Cardiac muscle cell (in vitro differentiated cells and primary cell): ENCODE measurements at places on chromosomes 3 and 15. TPM values are rescaled to one million over a fixed set of nuclear protein-coding genes. Genes with fewer than 3 reads are reported as not detected.

GRCh38 chr3:148204131-148204530 is 493.6 kb upstream of the AGTR1 start:
- no peak for DNase-seq

GRCh38 chr3:186386883-186387560 is 25.0 kb upstream of the DGKG start:
- no peak for DNase-seq

GRCh38 chr15:63586790-63587189 is 10.4 kb upstream of the FBXL22 start:
- DNase-seq = no peak

- DNase-seq = no peak
These were observed 445.4 kb upstream of the DPH6 start for GRCh38 chr15:35991386-35991785.

DNA sequence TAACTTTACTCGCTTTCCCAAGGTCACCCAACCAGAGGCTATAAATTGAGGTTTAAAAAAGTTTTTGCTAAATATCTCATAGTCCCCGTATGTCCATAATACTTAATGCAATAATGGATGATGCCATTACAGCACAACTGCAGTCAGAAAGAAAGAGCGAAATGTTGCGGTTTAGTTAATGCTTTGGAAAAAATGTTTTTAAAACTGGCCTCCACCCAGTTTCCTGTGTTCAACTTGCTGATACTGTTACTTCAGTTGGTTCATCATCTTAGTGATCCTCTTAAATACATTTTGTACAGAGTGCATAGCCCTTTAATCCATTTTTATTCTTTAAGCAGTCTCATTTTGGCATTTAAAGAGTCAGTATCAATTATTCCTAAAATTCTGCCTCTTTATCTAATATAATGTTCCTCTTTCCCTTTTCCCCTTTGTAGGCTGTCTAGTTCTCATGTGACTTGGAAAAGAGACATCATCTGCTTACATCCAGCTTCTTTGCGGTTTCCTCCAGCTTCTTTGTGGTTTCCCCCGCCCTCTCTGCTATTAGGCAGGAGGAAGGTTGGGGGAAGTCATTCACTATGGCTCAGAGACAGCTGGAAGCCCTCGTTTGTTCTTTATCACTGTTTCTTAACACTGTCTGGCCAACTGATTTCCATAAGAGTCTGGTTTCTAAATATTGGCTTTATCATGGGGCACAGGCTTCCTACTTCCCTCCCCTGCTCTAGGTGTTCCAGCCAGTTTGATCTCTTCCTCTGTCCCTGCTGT is 154.3 kb downstream of the GOLIM4 start:
- no peak for DNase-seq

DNA sequence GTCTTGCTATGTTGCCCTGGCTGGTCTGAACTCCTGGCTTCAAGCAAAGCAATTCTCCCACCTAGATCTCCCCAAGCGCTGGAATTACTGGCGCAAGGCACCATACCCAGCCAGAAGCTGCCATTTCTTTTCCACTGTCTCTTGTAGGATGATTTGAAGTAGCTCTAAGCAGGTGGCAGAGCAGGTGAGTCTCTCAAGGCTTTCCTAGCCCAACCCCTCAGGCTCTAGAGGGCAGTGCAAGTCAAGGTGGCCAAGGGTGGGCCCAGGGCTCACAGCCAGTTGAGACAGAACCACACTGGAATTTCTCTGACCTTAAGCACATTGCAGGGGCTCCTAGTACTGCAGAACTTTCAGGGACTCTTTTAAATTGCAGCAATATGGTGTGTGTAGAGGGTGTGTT is 15.6 kb upstream of the DAG1 start:
- DNase-seq = peak; percentile 79

DNA sequence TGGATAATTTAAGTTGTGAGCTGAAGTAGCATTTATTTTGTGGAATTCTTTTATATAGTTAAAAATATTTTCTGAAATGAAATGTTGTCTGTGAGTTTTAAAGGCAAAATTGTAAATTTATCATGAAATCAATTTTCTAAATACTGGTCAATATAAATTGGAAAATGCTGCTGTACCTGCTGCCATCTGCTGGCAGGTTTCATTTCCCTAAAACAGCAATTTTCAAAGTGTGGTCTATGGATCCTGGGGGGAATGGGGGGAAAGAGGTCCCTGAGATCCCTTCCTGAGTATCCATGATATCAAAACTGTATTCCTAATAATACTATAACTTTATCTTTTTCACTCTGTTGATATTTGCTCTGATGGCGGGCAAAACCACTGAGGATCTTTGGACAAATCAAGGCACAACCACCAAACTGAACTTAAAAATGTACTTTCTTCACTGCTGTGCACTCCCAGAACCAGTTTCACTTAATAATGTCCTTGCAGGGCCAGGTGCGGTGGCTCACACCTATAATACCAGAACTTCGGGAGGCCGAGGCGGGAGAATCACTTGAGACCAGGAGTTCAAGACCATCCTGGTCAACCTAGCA is 17.2 kb upstream of the CCR4 start:
- DNase-seq = peak; percentile 40

GRCh38 chr3:56930706-56931105 is 129.0 kb upstream of the ARHGEF3 start:
- DNase-seq = no peak

DNA sequence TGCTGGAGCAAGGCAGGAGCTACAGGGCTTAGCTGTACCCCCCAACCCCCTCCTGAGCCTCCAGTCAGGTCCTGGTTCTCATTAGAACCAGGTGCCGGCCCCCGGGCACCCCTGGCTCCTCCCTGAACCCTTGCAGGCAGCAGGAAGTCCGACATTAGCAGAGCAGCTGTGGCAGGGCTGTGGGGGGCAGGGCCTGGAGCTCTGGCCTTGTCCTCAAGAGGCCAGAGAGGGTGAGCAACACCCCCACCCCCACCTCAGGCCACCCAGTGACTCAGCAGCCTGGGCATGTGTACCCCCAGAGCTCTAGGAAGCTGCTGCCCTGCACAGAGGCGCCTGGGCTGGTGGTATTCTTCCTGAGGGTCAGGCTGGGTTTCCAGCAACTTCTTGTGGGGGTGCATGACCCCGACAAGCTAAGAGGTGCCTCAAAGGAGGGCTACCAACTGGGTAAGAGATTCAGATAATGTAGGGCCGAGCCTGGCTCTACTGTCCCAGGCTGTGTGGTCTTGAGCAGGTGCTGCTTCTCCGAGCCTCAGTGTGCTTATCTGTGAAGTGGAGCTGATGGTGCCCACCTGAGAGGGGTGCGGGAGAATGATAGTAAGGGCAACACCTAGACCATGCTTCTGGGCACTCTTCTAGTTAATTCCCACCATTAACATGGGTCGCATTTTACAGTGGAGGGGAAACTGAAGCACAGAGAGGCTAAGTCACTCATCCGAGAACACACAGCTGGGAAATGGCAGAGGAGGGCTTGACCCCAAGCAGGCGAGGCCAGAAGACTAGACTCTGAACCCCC is 16.0 kb downstream of the H1-8 start:
- DNase-seq = no peak

DNA sequence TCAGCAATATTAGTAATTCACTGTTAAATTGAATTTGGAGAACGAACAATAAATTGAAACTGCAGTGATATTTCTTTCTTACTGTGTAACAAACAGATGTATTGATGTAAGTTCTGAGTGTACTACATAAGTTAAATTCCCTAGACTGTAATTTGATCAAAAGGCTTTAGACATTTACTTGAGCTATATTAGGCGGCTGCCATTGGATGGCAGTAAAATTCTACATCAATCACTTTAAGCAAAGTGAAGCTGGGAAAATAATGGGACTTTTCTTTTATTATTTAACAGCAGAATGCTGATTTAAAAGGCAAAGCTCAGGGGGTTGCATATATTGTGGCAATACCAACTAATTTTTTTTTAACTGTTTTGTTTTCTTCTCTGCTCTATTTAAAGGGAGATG is 212.6 kb upstream of the PLSCR5 start:
- DNase-seq = peak; percentile 49

PLOD2 gene
- polyA plus RNA-seq = 93.7 and 108 TPM in 2 replicates

WNT5A gene
- polyA plus RNA-seq = 18.4 and 22.3 TPM in 2 replicates
